ENCODE measurements at places on chromosomes 16 and 17.

DNA sequence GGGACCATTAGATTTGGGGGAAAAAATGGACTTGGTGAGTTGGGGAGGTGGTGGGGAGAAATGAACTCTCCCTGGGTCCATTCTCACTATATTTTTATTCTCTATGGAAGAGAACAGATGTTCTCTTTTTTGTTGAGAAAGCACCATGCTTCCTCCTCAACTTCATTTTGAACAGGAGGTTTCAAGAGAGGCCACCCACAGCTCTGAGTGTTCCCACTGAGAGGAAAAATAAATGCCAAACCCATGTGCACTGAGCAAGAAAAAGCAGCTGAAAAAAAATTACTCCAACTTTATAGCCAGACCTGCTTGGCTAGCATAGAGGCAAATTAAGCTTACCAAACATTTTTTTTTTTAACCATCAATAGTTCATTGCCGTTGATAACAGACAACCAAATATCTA is 883.6 kb downstream of the KCNJ2 start:
- DNase-seq: no peak

DNA sequence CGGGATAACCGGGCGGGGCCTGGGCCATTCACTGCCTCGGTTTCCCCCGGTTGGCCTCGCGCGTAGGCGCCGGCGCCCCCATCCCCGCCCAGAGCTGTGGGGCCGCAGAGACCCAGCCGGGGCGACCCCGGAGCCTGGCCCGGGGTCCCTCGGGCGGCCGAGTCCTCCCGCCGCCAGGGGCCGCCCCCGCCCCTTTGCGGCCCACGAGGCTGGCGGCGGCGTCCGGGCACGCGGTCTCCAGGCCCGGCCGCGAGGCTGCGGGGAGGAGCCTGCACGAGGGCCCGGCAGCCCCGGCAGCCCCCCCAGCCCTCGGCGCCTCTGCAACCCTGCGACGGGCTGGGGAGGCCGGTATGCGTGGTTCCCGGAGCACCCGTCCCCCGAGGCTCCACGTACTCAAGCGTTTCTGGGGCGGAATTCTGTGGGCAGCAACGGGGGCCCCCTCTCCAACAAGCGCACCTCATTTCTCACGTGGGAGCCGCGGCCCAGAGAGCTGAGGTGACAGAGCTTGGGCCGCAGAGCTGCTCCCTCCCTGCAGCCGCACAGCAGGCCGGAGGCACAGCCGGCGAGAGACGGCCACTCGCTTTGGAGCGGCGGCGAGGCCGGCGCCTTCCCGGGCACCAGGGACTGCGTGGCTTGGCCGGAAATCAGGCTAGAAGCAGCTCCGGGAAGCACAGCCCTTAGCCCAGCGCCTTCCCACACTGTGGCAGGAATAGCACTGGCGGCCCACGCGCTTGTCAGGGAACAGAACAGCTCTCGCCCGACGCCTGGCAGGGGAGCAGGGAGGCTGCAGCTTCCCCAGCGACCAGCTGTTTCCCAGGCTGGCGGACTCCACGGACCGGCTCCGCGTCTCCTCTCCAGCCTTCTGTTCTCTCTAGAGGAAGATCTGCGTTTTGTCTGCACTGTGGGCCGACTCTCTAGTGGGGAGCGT is 867 bp upstream of the LIMD2 start:
- peak; percentile 78 for DNase-seq

DNA sequence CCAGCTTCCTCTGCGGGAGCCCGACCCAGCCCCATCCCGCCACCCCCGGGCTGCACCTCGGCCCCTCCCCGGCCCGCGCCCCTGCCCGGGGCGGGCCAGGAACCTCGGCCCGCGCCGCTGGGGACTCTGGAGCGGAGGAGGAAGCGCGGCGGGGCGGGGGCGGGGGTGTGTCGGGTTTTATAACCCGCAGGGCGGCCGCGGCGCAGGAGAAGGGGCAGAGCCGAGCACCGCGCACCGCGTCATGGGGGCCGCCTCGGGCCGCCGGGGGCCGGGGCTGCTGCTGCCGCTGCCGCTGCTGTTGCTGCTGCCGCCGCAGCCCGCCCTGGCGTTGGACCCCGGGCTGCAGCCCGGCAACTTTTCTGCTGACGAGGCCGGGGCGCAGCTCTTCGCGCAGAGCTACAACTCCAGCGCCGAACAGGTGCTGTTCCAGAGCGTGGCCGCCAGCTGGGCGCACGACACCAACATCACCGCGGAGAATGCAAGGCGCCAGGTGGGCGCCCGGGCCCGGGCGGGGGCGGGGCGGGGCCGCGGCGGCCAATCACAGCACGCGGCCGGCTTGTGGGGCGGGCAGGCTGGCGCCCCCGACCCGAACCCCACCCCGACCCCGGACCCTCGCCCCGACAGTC is at the start of gene ACE:
Gene ACE, plus strand, starts transcription at position 208 of the 626 bp plus-strand sequence. Its CDS starts 34 bp downstream, at position 242.
- DNase-seq: peak; percentile 47

GRCh38 chr17:2897605-2898004 is 101.4 kb downstream of the RAP1GAP2 start:
- DNase-seq: no peak

DNA sequence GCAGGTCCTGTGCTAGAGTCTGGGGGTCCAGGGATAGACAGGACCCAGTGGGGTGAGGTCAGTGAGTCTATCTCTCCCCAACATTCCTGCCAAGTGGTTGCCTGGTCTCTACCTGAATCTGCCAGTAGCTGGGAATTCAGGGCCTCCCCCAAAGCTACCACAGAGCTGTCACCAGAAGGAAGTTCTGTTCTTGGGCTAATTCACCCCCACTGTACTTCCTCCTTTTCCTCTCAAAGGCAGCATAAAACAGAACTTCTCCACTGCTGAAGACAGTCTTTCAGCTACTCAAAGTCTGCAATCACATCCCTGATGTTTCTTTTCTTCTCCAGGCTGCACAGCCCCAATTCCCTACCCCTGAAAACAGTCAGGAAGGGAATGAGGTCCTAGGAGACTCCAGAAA is 8.7 kb downstream of the CAMTA2 start:
- DNase-seq: no peak

DNA sequence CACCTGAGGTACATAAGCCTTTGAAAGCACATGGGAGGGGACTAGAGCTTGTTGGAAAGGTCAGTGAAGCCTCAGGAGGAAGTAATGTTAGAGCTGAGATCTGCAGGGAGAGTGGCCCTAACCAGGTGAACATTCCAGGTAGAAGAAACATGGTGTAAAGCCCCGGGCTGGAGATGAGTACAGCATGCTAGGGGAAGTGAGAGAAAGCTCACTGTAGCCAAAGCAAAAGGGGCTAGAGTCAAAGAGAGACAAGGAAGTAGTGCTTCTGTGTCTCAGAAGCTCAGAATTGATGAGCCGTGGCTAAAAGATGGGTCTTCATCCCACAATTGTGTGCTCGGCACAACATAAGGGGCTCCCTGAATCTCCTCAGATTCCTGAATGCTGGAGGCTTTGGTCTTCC is 481.8 kb downstream of the XYLT1 start:
- DNase-seq: no peak

GRCh38 chr17:31609331-31609730 is 217.9 kb downstream of the RAB11FIP4 start:
- no peak for DNase-seq

- no peak for DNase-seq
Measured at GRCh38 chr17:40849723-40850122, 17.3 kb downstream of the KRT12 start.

DNA sequence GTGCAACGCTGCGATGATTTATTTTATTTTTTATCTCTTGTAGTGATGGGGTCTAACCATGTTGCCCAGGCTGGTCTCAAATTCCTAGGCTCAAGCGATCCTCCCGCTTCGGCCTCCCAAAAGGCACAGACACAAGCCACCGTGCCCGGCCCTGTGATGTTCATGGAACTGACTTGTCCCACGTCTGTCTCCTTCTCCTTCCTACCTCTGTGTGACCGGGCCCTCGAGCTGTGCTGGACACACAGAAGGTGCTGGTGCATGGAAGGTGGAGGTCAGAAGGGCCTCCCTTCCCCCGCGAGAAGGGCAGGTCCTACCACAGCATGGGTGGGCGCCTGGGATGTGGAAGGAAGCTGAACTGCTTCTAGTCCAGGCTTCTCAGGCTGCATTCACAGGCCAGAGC is 88.0 kb downstream of the SEC14L1 start:
- no peak for DNase-seq

DNA sequence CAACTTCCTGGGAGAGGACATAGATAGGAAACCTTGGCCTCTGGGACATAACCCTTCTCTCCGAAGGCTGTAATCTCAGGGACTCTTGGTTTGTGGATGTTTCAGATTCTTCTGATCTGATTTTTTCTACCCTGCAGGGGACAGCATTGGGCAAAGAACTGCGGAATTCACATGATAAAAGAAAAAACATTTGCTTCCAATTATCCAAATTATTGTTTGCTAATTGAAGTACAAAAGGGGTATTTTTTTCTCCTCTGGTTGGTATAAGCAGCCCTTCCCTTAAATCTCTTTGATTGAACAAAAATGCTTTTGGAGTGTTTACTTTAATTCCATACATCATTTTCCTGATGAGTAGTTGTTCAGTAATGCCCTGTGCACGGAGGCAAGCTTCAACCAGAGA is 251.7 kb upstream of the IRX3 start:
- DNase-seq: no peak
